ENCODE measurements at places on chromosomes 16 and 17.

GRCh38 chr17:73799096-73799495 lies 154.9 kb upstream of the SDK2 start:
- no peak for DNase-seq

- DNase-seq = no peak
Observed at GRCh38 chr17:80874866-80875445, 116.7 kb upstream of the CHMP6 start.

DNA sequence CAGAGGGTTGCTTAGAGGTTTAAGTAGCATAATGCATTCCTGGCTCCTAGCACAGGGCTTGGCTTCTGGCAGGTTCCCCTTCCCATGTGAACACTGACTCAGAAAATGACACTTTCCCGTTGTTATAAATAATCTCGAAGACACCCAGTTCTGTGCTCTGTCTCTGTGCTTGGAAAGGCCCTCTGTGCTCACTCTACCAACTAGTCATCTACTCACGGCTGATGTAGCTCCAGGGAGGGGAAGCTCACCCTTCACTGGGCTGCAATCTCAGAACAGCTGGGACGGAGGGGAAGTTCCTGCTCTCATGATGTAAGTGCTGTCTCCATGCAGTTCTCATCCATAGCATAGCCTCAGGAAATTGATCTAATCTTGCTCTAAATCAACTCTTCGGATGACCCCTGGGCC lies 230.5 kb upstream of the ASIC2 start:
- DNase-seq = peak; percentile 6

GRCh38 chr16:65099607-65100006 lies 22.3 kb downstream of the CDH11 start:
- DNase-seq = no peak

- DNase-seq = peak; percentile 40
Observed at GRCh38 chr17:17063546-17064122, 21.4 kb downstream of the MPRIP start.

GRCh38 chr17:78401246-78401645 lies 22.8 kb downstream of the PGS1 start:
- peak; percentile 67 for DNase-seq

DNA sequence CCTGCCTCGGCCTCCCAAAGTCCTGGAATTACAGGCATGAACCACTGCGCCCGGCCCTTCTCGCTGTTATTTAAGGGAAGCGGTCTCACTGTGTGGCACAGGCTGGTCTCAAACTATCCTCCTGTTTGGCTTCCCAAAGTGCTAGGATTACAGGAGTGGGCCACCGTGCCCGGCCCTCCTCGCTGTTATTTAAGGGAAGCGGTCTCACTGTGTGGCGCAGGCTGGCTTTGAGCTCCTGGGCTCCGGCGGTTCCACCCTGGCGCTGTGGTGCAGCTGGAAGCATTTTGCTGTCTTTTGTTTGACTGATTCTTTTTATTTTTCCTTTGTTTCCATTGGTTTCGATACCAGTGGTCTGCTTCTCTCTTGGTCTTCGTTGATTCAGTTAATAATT lies 40.7 kb downstream of the FOXK2 start:
- no peak for DNase-seq

- peak; percentile 56 for DNase-seq
Observed at GRCh38 chr17:61997664-61998063, 67.4 kb downstream of the MED13 start.

DNA sequence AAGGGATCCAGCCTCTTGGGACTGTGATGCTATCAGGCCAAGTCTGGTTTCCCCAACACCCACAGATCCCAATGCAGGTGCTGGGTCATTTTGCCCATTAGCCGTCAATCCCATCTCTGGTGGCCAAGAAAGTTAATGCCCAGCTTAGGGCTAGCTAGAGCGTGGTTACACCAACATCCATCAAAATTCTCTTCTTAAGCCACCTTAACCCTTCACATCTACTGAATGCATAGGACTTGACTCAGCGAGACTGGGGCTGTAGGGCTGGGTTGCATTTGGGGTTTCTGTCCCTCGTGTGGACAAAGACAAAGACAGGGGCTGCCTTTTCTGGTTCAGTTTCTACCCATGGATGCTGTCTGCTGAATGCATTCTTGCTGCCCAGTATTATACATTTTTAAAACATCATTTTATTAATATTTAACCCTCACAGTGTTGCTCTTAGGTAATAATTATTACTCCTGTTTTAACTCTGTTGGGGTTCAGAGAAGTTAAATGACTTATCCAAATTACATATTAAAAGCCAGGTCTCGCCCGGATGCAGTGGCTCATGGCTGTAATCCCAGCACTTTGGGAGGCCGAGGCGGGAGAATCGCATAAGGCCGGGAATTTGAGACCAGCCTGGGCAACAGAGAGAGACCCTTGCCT lies 141.1 kb upstream of the NOL11 start:
- DNase-seq = no peak

- no peak for DNase-seq
Observed at GRCh38 chr16:54288030-54288834, 1.6 kb upstream of the IRX3 start.

- DNase-seq = peak; percentile 41
Observed at GRCh38 chr17:61000911-61001310, 323.3 kb downstream of the BCAS3 start.

GRCh38 chr17:33057564-33057963 lies 65.9 kb downstream of the SPACA3 start:
- DNase-seq = no peak

DNA sequence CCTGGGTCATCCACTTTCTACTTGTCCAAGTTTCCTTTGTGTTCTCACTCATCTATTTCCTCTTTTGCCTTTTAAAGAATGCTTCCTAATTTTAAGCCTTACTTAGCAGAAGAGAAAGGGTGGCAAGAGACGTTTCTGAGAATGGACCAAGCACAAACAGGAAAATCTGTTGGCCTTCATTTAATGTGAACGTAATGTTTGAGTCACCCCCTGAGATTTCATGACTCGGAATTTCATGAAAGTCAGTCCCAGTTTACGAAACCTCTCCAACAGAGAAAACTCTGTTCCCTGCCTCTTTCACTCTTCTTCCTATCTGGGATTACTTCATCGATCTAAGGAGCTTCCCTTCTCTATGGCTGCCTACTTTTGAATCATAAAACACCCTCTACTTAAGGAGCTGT lies at the start of gene CD300E:
CD300E (minus strand) TSS at position 46 of the 401 bp plus-strand sequence. CDS start 117 bp downstream, outside the sequence.
- no peak for DNase-seq

DNA sequence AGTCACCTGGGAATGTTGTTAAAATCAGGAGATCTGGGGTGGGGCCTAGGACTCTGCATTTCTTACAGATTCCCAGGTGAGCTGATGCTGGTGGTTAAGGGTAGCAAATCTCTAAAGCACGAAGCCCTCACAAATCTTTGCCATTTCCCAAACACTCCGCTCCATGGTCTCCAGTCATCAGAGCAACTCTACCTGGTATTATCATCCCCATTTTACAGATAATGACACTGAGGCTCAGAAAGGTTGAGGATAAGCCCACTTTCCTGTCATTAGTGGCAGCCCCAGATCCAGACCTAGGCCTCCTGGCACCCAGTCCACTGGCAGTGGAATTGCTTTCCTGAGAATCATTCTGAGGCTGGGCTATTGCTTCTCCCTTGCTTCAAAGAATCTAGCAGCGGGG lies 8.7 kb downstream of the SLC46A1 start:
- DNase-seq = no peak

- DNase-seq = peak; percentile 25
Observed at GRCh38 chr17:47197821-47198220, 8.7 kb upstream of the CDC27 start.

DNA sequence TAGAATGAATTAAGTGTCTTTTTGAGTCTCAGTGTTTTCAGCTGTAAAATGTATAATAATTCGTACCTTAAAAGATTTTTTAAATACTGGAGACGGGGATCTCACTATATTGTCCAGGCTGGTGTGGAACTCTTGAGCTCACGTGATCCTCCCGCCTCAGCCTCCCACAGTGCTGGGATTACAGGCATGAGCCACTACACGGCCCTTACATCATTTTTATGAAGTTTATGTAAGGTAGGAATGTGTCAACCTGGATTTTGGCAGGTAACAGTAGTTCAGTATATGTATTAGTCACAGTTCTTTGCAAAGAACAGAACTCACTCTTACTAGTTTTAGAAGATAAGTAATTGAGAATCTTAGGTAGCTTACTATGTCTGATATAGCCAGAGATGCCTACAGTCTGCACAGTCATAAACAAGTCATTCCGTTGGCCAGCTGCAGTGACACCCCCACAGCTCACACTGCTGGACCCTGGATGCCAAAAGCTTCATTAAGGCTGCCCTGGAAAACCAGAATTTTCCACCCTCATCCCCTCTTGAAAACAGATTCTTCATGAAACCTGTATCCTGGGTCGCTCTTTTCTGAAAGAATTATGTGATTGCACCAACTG lies 583 bp upstream of the COX6A2 start:
- DNase-seq = no peak

DNA sequence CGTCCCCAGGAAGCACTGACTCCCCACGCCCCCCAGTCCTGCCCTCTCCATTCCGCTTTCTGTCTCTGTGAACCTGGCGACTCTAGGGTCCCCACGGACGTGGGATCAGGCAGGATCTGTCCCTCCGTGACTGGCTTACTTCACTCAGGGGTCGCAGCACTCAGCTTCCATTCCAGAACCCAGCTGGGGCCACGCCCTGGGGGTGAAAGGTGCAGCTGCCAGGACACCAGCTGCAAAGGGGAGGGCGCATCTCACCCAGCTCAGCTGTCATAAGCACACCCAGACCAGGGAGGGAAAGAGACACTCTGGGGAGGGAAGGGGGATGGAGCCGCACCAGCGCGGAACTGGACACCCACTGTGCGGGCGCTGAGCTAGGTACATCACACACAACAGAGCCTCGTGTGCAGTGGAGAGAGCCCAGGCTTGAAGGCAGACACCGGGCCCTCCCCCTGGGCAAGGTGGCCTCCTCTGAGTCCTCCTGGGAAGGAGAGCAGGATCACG lies 18.5 kb upstream of the HEXD start:
- no peak for DNase-seq

DNA sequence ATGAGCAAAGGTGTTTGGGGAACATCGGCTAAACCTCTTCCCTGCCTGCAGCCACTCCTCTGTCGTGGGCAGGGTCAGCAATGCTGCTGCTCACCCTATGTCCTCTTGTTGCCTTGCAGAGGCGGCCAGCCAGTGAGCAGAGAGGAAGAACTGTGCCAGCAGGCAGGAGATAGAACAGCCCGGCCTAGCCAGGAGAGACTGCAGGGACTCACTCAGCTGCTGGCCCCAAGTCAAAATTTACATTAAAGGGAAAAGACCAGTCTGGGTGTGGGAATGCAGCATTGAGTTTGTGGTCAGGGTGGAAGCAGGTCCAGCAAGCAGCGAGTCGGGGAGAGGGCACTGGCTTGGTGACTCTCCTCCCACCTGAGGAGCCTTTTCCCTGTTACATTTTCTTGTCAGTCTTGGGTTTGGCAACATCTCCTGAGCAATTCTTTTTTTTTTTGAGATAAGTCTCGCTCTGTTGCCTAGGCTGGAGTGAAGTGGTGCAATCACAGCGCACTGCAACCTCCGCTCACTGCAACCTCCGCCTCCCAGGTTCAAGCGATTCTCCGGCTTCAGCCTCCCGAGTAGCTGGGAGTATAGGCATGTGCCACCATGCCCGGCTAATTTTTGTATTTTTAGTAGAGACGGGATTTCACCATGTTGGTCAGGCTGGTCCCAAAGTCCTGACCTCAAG lies 22.7 kb downstream of the LIG3 start:
- DNase-seq = no peak

- peak; percentile 8 for DNase-seq
Observed at GRCh38 chr16:14087590-14088154, 16.6 kb downstream of the MRTFB start.

DNA sequence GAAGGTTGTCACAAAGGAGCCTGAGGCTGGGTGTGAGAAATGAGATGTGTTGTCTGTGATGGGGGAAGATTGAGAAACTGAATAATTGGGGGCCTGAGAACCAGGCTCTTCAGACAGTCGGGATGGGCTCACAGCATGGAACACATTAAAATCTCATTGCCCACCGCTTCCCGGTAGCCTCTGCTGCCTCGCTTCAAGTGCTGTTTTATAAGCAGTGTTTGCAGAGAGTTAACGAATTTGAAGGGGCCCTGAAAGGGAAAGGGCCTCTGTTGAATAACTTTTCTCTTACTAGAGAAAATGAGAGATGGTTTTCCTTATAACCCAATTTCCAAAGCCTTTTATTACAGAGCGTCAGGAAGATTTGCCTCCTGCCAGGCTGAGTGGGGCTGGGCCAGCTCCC lies 258.8 kb upstream of the ASIC2 start:
- no peak for DNase-seq

GRCh38 chr16:82641336-82641984 lies 14.7 kb downstream of the CDH13 start:
- peak; percentile 63 for DNase-seq

- DNase-seq = peak; percentile 21
Observed at GRCh38 chr16:77212741-77213541, 13.7 kb downstream of the SYCE1L start.

GRCh38 chr16:76464955-76465620 lies 187.9 kb downstream of the CNTNAP4 start:
- no peak for DNase-seq

GRCh38 chr17:39555368-39555767 lies 52.4 kb downstream of the NEUROD2 start:
- no peak for DNase-seq

DNA sequence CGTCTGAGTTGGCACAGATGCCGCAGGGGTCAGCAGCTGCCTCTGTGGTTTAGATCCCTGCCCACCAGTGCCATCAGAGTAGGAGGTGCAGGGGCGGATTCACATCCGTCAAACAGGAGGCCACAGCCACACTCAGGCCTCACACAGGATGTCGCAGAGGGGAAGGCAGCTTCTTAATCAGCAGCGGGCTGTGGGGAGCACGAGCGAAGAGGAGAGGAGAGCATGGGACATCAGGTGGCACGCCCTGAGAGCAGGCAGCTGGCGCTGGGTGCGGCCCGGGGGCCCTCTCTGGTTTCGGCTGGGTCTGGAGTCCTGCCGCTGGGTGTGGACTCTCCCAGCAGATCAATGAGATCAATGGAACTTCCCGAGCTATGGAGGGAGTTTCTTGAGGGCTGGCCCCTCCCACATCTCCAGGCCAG lies 9.6 kb downstream of the LLGL2 start:
- DNase-seq = no peak

DNA sequence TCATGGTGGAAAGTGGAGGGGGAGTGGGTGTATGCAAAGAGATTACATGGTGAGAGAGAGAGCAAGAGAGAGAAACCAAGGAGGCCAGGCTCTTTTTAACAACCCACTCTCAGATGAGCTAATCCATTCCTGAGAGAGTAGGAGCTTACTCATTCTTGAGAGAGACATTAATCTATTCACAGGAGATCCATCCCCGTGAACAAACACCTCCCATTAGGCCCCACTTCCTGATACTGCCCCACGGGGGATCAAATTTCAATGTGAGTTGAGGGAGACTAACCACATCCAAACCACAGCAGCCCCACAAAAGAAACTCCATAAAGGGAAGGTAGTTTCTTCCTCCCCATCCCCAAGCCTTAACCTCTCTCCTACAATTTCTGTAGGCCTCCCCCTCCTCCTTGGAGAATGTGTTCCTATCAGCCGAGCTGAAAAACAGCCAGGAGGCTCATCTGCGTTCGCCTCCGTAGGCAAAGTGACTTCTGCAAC lies 450.0 kb downstream of the NPIPA7 start:
- DNase-seq = no peak

DNA sequence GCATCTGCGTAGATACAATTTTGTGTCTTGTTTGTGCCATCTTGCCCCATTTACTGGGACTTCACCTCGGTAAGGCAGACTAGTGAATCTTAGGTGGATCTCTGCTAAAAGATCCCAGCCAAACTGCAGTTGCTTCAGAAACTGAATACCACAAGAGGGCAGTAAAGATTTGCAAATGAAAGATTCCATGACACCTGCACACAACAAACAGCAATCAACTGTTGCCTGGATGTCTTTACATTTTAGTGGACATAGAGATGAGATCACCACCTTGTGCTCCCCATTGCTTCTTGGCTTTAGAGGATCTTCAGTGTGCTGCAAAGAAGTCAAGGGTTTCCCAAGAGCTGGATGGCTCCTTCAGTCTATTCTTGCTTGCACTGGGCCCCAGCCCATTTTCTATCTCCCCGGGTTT lies 119.2 kb upstream of the CACNG5 start:
- peak; percentile 54 for DNase-seq

Data from fibroblast of skin of scalp (primary cell).